BJ (cell line): ENCODE measurements at places on chromosomes 6 and 20. TPM values are rescaled to one million over a fixed set of nuclear protein-coding genes. Genes with fewer than 3 reads are reported as not detected.

Gene RGS17
- polyA plus RNA-seq: 0.09 and 0.12 TPM in 2 replicates

Gene GRM4
- polyA plus RNA-seq: 0.02 and 0.06 TPM in 2 replicates

Gene COX7A2
- 133 and 214 TPM in 2 replicates for polyA plus RNA-seq

Gene CYP39A1
- polyA plus RNA-seq: 0.05 TPM in 1 of 2 replicates, not detected in the other

Gene CST7
- polyA plus RNA-seq: 0.09 TPM in 1 of 2 replicates, not detected in the other

Gene OR2H2
- polyA plus RNA-seq: not detected in 2 replicates

Gene TRIM40
- polyA plus RNA-seq: not detected in 2 replicates

Gene SLPI
- polyA plus RNA-seq: 0.21 TPM in 1 of 2 replicates, not detected in the other

Gene IL20RA
- not detected in 2 replicates for polyA plus RNA-seq

Gene SGK2
- polyA plus RNA-seq: 0.16 and 0.47 TPM in 2 replicates

Gene ID4
- polyA plus RNA-seq: 2.2 and 3.1 TPM in 2 replicates

Gene PRR18
- not detected in 2 replicates for polyA plus RNA-seq

Gene SRSF12
- 0.06 TPM in 1 of 2 replicates, not detected in the other for polyA plus RNA-seq

Gene CAPN11
- 0.04 TPM in 1 of 2 replicates, not detected in the other for polyA plus RNA-seq

Gene HLA-DRA
- polyA plus RNA-seq: not detected in 2 replicates

Gene PMEPA1
- 3.1 and 5.0 TPM in 2 replicates for polyA plus RNA-seq

Gene SLC24A3
- polyA plus RNA-seq: 0.94 and 1.7 TPM in 2 replicates

Gene TRIM10
- polyA plus RNA-seq: not detected in 2 replicates

Gene GPX5
- polyA plus RNA-seq: not detected in 2 replicates

Gene MUCL3
- polyA plus RNA-seq: not detected in 2 replicates

Gene LAMA2
- 45.3 and 50.0 TPM in 2 replicates for polyA plus RNA-seq

Gene SGK1
- 179 and 189 TPM in 2 replicates for polyA plus RNA-seq

Gene SLC35D3
- polyA plus RNA-seq: not detected in 2 replicates

Gene STX11
- polyA plus RNA-seq: 0.80 and 0.90 TPM in 2 replicates

Gene COL11A2
- polyA plus RNA-seq: 0.55 and 0.91 TPM in 2 replicates
